Memory B cell (primary cell): ENCODE measurements at places on chromosomes 12 and 14.

DNA sequence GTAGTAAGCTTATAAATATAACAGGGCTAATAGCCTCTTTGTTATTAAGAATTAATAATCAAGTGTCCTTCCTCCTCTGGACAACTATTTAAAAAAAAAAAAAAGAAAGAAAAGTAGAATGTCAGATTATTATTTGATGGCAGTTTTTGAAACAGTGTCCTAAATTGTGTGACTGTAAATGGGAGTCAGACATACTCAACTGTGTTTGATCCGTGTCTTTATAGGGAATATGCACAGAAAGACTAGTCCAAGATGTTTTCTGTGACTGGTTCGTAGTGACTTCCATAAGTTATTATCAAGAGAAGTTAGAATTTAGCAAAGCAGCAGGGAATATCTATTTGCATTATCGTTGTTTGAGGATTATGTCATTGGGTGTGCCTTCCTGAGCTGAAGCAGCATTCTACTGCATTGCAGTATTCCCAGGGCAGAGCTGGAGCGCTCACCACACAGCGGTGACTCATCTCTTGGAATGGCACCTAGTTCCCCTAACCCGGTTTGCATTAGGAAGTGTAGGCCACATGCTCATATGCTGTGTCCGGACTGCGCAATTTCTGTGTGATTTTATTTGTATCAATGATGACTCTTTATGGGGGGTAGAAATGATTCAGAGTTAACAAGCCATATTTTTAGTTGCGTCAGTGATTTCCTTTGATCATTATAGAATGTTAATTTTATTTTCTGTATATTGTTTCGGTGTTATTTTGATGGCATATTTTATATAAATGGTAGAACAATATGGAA is 7.9 kb downstream of the DYNC1H1 start:
- DNase-seq = no peak

GRCh38 chr14:51540364-51540763 is 111.3 kb upstream of the FRMD6 start:
- no peak for DNase-seq

GRCh38 chr12:53770281-53770680 is 18.5 kb upstream of the CISTR start:
- DNase-seq = no peak

GRCh38 chr12:82187595-82187994 is 170.6 kb downstream of the CCDC59 start:
- no peak for DNase-seq

DNA sequence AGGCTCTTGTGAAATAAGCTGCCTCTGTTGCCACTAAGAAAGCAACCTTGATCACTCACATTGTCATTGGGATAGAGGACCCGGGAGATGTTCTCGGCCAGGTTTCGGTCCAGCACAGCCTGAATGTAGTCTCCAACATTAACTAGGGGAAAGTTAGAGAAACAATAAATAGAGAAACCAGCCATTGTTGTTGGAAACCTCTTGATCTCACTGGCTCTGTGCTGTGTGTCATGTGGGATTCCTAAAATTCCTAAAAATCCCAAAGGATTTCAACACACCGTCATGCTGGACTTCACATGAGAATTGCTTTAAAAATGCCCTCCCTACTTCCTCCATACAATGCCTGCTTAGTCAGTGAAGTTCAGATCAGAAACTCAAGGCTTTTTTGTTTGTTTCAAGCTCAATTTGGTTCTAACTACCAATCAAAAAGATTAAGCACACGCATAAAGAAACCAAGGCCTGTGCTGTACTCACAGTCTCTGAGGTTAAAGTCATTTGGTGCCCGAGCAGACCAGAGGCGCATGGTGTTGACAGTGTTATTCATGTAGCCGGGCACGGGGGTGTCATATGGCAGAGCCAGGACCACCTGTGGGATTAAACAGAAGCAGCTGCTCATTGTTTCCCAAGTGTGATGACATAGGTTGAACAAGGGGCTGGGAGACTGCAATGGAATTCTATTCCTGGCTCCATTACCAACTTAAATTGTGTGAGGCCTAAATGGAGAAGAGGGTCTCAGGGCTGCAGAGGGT is 23.6 kb downstream of the PYGL start:
- no peak for DNase-seq

DNA sequence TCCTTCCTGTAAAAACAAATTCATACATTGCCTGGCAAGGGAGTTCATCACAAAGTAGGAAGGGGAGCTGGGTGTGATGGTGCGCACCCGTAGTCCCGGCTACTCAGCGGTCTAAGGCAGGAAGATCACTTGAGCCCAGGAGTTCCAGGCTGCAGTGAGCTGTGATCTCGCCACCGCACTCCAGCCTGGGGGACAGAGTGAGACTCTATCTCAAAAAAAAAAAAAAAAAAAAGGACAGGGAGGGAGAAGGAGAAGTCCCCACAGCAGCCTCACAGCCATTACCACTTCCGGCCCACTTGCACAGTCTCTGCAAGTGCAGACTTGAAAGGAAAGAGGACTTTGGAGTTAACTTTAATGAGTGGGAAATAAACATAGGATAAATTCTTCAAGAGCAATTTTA is 121.0 kb downstream of the FBXL14 start:
- no peak for DNase-seq

- no peak for DNase-seq
These were observed 6.0 kb upstream of the UBE2N start for GRCh38 chr12:93447555-93448290.

DNA sequence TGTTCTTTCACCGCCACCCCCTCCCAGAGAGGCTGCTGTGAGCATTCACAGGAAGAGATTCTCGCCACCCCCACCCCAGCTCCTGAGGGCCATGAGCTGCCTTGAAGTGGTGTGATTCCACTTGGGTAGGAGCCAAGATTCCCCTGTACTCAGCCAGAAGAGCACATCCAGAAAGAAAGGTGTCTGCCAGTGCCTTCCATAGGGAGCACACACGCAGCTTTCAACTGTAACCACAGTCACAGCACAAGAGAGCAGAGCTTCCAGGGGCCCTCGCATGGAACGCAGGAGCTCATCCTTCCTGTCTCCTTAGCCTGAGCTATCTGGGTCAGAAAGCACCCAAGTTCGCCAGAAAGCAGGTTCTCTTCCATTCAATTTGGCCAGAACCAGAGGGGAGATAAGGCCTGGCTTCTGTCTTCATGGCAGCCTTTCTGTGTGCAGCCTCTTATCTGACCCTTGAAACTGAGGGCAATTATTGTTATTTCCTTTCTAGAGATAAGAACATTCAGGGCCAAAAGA is 66.6 kb upstream of the SCN8A start:
- DNase-seq = no peak

DNA sequence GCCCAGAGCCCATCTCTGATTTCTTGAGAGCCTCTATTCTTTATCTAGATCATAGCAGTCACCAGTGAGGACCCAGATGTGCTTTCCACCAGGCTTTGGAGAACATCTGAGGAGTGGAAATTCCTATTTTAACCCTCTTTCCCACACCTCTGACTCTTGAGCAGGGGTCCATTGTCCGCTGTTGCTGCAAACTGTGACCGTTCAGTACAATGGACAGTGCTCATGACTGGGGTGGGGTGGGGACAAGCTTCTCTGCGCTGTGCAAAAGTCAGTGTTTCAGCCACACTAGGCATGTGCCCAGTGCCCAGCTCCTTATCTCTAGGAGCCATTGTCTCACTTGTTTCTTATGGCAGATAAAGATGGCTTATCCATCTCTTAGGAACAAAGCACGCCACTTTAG is 16.9 kb upstream of the KRT7 start:
- no peak for DNase-seq

GRCh38 chr12:58931518-58931917 is 11.2 kb upstream of the LRIG3 start:
- no peak for DNase-seq

DNA sequence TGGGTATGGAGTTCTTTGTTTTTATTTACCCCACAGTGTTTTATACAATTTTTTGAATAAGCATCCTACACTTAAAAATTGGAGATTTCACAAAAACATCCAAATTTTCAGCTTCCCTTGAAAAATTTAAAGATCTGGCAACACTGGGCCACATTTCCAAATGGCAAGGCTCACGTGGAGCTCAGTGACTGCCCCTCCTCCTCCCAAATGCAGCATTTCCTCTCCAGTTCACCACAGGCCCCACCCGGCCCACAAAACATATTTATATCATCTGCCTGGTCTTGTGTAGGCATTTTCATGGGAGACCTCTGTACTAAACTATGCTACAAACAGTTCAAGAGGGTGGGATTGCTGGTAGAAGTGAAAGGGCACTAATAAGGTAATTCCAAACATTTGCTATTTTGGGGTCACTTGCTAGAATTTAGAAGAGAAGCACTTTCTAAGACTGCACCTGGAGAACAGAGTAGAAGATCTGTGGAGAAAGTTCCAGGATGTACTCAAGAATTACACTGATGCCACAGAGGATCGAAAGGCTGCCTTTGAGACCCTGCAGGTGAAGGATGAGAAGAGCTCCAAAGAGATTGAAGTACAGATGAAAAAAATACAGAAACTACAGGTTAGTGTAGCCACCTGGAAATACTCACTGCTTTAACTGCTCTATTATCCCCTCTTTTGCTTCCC is 7.3 kb downstream of the FKBP11 start:
- no peak for DNase-seq

DNA sequence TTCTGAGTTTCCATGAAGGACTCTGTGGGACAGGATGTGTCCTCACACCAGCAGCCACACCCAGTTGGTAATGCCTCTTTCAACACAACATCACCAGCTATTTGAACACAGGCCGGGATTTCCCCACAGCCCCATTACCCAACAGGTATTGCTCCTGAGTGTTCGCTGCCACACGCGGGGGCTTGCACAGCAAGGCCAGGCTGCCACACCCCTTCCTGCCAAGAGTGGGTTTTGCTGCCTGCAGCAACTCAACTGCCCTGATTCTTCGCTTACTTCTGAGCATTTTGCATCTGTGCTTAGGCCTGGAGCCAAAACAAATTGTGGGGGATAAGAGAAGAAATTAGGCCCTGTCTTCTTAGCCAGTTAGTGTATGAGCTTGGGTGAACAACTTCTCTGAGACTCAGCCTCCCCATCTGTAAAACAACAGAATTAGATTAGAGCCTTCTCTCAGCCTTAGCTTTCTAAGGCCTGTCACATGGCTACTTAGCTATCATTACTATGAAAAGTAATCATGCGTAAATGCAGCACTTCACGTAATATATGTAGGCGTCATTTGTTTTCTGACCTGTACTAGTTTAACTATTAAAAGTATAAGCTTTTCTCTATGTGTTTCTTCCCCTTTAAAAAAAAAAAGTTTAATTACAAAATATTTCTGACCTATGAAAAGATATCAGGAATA is 20.0 kb downstream of the CKAP4 start:
- peak; percentile 68 for DNase-seq

DNA sequence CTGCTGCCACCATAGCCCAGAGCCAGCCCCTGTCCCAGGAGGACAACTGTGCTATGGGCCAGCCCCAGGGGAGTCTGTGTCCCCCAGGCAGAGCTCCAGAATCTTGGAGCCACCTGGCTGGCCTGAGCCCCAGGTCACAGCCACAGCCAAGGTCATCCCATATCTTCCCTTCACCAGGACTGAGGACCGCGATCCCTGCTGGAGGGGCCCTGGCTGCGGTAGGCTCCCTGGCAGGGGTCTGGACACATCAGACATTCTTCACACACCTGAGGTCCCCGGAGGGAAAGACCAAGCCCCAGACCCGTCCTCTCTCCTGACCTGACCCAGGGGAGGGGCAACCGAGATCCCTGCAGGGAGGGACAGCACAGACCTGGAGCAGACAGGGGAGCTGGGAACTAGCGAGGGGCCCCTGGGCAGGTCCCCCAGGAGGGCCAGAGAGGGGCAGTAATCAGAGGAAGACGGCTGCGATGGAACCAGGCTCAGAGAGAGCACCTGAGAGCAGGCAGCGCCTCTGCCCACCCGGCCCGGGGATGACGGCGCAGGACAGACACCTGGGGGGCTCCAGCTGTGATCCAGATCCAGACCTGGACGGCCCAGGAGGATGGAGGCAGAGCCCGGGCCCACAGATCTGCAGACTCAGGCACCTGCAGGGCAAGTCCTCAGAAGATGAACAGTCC is 103.2 kb upstream of the EIF5 start:
- DNase-seq = no peak

DNA sequence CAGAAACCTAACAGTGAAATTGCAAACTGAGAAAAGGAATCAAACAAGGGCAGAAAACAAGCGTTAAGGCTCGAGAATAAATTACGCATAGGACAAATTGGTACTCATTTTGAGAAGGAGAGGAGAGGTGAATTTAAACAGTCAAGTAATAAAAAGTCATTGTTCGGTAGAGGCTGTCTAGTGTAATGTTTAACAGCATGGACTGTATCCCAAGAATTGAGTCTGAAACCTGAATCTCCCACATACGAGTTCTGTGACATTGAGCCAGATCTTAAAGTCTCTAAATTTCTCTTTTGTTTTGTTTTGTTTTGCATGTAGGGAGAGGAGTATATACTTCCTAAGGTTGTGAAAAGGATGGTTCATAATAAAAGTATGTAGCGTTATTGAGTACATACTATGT is 216.5 kb upstream of the BTG1 start:
- no peak for DNase-seq

DNA sequence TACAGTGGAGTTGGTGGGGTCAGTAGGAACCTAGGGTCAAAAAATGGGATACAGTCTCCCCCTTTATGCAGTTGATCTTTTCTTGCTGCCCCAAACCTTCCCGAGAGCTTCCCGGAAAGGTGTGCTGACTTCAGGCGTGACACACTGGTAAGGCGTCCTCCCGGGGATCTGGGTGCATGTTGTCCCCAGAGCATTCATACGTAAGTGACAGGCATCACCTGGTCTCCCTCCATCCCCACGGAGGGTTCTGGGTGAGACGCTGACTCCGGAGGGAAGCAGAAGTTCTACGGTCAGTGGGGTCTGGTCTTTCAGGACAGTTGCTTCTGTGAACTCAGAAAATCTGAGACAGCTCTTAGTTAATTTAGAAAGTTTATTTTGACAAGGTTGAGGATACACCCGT is 159.6 kb upstream of the RTL1 start:
- no peak for DNase-seq

GRCh38 chr12:105384916-105385535 is 54.5 kb downstream of the C12orf75 start:
- no peak for DNase-seq

DNA sequence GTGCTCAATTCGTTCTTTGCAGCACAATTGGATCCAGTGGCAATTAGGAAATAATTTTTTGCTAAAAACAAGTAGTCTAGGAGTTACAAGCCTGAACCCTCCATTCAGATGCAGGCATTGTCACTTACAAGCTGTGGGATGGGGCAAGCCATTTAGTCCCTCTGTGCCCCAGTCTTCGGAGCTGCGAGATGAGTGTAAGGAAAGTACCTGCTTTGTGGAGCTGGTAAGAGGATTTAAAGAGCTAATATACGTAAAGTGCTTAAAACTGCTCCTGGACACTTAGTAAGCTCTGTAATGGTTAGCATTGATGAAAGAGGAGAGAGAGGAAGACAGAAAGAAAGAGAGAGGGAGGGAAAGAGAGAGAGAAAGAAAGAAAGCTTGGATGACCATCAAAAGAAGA is 112.5 kb downstream of the LGMN start:
- DNase-seq = no peak

- DNase-seq = no peak
These were observed 82.8 kb downstream of the B4GALNT3 start for GRCh38 chr12:542395-543113.

GRCh38 chr14:105974902-105975301 is 448.5 kb downstream of the TMEM121 start:
- peak; percentile 16 for DNase-seq

- peak; percentile 84 for DNase-seq
These were observed 5.0 kb downstream of the OR10AD1 start for GRCh38 chr12:48197971-48198671.
